ENCODE measurements at places on chromosomes 5 and 9.

GRCh38 chr9:18060269-18060934 is 413.6 kb upstream of the ADAMTSL1 start:
- DNase-seq: no peak

- DNase-seq: no peak
These were observed 52.1 kb downstream of the EPB41L4A start for GRCh38 chr5:112366987-112367386.

- no peak for DNase-seq
These were observed 120.2 kb downstream of the TENT4A start for GRCh38 chr5:6833406-6833805.

GRCh38 chr5:154860765-154861164 is 2.3 kb downstream of the CNOT8 start:
- DNase-seq: no peak

- peak; percentile 19 for DNase-seq
These were observed 25.7 kb downstream of the DPYSL3 start for GRCh38 chr5:147483961-147484707.

- DNase-seq: no peak
These were observed 23.9 kb downstream of the TPPP start for GRCh38 chr5:669111-669841.

- peak; percentile 70 for DNase-seq
These were observed 190.6 kb downstream of the MAT2B start for GRCh38 chr5:163695830-163696578.

Measured in SW 1271 (cell line).